ENCODE measurements at places on chromosomes 12 and 14.

DNA sequence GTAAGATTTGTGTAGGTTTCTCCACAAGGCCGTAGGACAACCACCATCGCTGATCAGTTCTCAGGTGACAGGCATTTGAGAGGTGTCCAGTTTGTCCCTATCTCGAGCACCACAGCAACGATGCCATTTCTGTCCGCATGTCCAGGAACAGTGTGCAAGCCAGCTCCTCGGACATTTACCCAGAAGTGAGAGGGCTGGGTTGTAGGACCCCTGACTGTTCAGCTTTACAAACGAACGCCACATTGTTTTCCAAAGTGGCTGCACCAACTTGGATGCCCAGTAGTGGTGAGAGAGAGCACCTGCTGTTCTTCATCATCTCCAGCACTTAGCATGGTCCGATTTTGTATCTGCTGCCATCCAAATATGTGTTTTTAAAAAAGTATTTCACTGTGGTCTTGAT lies 38.6 kb downstream of the CYP46A1 start:
- no peak for DNase-seq

DNA sequence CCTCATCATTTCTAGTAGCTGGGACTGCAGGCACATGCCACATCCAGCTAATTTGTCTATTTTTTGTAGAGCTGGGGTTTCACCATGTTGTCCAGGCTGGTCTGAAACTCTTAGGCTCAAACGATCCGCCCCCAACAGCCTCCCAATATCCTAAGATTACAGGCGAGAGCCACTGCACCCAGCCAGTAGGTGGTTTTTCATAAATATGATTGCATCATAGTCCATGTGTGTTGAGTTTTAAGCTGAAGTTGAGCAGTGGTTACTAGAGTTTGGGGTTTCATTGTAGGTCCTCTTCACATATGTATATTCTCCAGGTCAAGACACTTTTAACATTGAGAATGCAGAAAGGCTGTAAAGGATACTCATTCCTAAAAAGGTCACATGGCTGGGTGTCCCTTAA lies 13.1 kb upstream of the TNS2 start:
- DNase-seq: no peak

DNA sequence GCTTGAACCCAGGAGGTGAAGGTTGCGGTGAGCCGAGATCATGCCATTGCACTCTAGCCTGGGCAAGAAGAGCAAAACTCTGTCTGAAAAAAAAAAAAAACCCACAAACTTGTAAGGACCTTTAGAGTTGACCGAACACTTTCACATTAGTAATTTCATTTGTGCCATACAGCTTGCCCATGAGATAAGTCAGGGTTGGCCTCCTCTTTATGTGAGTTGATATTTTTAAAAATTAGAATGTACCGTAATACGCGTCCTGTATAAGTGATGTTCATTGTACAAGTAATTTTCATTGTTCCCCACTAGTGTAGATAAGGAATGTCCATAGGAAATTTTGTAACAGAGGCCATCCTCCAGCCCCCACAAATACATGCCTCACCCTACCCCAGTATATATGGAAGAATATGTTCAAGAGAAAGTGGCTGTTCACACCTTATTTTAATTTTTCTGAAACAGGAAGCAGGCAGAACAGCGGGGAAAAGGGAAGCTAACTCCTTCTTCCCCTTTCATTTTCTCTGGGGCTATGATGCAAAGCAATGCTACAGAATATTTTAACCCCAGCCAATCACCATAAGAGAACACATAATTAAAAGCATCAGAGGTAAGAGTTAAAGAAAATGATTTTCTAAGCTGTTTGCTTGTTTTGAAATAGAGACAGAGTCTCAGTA lies 31.9 kb upstream of the HIF1A start:
- DNase-seq: no peak

DNA sequence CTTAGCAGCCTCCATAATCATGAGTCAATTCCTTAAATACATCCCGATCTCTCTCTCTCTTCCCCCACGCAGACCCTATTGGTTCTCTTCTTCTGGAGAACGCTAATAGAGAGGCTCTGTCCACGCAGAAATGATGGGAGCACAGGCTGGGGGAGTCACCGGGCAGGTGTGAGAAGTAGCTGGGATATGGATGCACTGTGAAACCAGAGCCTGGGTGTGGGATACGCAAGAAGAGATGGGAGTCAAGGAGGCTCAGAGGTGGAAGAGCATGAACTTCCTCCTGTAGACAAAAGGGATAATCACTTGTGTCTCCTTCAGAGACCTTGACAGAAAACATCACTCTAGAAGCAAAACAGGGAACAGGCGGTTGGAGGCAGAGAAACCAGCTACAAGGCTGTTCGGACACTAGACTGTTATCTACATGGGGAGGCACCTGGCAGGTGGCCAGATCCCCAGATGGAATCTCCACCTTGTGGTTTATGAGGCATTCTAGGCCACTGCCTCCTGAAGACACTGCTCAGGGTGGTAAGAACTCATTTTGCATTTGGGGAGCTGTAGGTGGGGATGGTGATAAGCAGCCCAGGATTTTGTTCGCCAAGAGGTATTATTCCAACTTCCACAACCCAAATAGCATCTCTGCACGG lies 7.2 kb upstream of the SELPLG start:
- DNase-seq: no peak

DNA sequence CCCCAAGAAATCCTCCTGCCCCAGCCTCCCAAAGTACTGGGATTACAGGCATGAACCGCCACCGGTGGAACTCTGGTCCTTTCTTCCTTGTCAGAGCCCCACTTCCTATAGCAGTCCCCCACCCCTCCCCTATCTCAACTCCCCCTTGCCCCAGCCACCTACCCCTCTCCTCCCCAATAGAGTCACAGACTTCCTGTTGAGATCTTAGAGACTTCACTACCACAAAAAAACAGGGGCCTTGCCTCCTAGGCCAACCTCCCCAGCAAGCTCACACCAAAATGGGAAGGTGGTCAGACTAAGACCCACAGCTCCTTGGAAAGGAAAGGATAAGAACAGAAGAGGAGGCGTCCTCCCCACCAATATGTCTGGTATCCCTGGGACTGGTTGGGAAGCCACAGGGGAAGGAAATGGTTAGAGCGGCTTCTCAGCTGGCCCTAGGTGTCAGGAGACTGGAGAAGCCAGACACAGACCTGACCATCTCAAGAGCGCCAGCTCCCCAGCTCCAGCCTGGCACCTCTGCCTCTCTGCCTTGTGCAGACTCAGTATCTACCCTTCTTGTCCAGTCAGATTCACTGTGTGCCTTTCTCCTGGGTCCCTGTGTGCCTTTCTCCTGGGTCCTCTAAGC lies 8.5 kb downstream of the ITGB7 start:
- DNase-seq: no peak

- no peak for DNase-seq
Observed at GRCh38 chr12:9344541-9344940, 136.3 kb upstream of the PZP start.

GRCh38 chr12:95942524-95943329 lies at the start of gene CCDC38:
Gene CCDC38, minus strand, starts transcription at chr12:95942614. Its CDS starts 6,105 bp downstream, at chr12:95936509.
- peak; percentile 67 for DNase-seq

- no peak for DNase-seq
Observed at GRCh38 chr14:89578156-89578555, 161.1 kb upstream of the FOXN3 start.

- DNase-seq: no peak
Observed at GRCh38 chr12:111425655-111426054, 19.9 kb downstream of the SH2B3 start.

DNA sequence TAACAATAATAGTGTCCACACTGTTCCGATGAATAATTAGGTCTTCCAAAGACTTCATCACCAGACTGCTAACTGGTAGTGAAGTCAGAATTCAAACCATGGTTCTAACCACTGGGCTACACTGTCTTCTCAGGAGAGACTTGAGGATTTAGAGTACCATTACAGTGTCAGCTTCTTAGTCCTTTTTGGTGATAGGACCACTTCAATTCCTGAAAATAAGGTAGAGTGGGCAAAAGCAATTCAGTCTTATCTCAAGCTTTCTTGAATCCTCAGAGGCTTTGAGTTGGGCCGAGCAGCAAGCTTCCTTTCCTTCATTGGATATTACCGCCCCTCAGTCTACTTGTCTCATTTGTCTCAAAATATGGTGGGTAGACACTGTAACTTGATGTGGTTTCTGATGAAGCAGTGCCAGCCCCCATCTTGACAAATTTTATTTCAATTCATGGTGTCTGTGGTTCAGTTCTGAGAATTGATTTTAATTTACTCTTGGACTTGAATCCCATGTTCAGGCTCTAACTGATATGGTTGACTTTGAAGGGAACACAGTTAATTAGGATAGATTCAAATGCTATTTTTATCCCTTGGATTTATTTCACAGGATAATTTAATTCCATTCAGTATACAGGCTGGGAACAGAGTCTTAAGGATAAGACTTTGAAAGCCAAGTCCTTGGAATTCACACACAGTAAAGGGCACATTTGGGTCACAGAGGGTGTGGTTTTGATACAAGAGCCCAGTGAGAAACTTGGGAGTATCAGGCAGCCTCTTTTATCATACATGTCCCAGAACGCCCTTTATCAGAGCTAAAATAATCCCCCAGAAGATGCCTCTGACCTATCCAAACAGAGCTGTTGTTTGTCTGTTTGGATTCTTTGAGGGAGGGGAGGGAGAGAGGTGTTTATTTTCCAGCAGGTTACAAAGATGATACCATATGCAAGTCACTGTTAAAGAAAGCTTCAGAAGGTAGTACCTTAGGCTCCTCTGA lies 167.3 kb downstream of the PRKCH start:
- no peak for DNase-seq

GRCh38 chr12:57529831-57530230 lies 7.2 kb downstream of the MBD6 start:
- no peak for DNase-seq

DNA sequence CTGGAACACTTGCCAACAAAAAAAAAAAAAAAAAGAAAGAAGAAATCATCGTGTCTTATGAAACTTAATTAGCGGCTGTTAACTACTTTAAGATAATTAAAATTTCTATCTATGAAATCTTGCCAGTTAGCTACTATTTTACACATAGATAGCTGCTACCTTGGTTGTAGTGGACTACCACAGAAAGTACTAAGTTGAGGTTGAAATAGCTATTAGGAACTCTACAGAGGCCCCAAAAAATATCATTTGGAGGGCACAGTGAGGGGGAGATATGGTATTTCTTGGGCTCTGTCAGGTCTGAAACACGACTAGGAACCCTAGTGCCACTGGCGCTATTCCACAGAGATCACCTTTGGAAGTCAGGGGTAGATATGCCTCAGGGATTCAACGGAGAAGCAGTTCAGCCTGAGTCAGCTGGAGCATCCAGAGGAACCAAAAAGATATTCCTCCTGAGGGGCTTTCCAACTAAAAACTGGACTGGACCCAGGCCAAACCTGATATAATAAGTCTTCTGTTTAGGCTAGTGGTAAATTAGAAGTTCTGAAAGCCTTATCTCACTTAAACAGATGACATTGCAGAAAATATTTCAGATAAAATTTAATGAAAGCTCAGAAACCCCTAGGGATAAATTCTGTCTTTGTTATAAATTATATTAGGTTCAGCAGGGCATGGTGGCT lies 126.1 kb downstream of the EPS8 start:
- no peak for DNase-seq

DNA sequence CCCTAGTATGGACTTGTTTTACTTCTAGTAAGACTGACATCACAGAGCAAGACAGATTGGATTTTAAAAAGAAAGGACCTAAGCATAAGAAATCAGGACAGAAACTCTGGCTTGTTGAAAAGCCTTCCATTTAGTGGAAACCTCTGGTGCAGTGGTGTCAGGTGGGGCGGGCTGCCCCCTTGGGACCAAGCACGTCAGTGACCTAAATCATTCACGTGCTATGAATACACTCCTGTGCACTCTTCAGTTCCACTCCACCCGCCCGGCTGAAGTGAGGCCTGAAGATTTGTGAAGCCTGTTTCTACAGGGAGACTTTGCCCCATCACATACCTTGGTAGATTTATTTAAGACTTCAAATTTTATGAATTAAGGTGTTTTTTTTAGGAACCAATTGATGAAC lies 58.2 kb upstream of the STRN3 start:
- peak; percentile 33 for DNase-seq

GRCh38 chr12:34405286-34406227 lies 383.3 kb downstream of the ALG10 start:
- peak; percentile 4 for DNase-seq

GRCh38 chr14:28676479-28676878 lies 90.1 kb upstream of the FOXG1 start:
- no peak for DNase-seq

DNA sequence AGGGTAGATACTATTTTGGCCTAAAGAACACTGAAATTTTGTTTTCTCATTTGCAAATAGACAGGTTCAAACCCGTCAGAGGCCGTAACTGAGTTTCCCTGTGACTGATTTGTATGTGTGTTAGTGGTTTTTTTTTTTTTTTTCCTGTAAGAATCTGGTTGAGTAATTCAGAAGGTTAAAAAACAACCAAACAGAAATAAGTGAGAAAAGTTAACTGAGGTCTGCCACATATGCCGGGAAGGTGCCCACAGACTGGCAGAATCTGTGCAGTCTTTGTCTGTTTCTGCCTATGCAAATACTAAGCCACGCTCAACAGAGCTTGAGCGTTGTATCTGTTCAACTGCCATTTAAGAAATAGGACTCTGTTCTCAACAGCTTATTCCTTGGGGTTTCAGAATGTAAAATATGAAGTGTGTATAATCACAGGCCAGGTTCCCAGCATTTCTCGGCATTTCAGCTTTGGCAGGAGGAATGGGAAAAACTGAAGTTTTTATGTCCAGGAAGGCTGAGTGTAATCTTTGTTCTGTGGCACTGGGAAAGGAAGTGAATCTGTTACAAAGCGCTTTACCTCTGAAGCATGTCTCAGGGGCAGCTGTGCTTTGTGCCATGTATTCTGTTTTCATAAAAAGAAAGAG lies 181.9 kb downstream of the PRKCH start:
- no peak for DNase-seq

DNA sequence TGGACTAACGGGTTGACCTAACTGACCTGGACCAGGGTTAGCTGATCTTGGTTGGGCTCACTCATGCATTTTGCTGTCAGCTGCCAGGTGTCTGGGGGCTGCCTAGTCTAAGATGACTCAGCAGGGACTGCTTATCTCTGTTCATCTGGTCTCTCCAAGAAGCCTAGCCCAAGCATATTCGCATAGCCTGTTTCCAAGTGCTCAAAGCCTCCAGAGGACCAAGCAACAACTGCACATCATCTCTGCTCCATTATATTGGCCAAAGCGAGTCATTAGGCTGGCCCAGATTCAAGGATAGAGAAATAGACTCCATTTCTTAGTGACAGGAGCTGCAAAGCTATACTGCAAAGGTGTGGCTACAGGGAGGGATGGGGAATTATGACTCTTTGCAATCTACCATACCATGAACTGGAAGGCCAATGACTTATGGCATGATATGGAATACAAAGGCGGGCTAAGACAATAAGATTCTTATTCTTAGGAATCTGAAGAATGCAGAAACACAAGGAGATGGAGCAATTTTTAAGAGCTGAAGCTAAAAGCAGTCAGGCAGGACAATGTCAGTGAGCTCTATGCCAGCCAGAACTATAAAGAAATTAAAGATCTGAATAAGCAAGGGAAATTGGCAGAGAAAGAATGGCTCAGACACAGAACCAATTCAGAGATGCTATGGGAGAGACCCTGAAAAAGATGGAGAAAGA lies 194.6 kb upstream of the FSCB start:
- DNase-seq: no peak

DNA sequence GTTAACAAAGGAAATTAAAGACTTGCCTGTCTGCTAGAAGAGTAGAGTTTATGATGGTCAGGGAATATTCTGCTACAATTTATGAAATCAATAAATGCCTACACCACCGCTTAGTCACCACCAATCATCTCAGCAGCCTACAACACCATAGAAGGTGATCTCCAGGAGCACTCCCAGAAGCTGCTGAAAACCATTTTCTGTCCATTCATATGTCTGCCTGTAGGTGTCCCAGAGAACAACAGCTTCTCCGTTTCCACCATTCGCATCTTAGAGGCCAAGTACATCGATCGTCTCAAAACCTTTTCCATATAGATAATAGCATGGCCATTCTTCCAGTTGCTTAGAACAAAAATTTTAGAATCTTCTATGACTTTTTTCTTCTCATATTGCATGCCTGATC lies 303.4 kb downstream of the KCNC2 start:
- no peak for DNase-seq
